ENCODE measurements at places on chromosomes 3 and 15.

GRCh38 chr3:127209840-127210653, 17.1 kb downstream of the PRR23E start:
- no peak for DNase-seq

- DNase-seq, result no peak
Measured at GRCh38 chr15:39530480-39531342, 50.2 kb upstream of the THBS1 start.

GRCh38 chr3:53806182-53807116, 39.8 kb downstream of the CHDH start:
- peak; percentile 85 for DNase-seq

DNA sequence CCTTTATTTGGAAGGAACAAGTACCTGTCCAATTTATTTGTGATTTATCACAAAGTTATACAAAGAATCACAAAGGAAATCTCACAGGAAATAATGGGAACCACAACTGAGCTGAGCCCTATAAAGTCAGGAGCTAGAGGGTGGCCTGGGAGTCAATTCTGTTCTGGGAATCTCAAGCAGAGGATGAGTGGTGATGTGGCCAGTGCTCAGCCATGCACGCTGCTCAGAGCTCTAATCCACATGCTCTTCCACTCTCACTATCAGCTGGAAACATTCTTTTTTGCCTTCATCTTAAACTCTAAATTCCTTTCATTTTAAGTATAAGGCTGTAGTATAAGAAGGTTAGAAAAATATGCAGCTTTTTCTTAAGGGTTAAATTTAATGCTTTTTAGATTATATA, 36.6 kb downstream of the UACA start:
- peak; percentile 43 for DNase-seq

GRCh38 chr3:30342318-30343060, 263.9 kb upstream of the TGFBR2 start:
- peak; percentile 96 for DNase-seq

GRCh38 chr3:105466072-105466471, 99.4 kb downstream of the ALCAM start:
- DNase-seq, result no peak

GRCh38 chr3:186890911-186891310, 39.4 kb upstream of the ST6GAL1 start:
- no peak for DNase-seq

GRCh38 chr15:59176653-59177316, 29.9 kb upstream of the LDHAL6B start:
- peak; percentile 38 for DNase-seq

GRCh38 chr15:66578286-66578875, 12.6 kb upstream of the LCTL start:
- peak; percentile 68 for DNase-seq

DNA sequence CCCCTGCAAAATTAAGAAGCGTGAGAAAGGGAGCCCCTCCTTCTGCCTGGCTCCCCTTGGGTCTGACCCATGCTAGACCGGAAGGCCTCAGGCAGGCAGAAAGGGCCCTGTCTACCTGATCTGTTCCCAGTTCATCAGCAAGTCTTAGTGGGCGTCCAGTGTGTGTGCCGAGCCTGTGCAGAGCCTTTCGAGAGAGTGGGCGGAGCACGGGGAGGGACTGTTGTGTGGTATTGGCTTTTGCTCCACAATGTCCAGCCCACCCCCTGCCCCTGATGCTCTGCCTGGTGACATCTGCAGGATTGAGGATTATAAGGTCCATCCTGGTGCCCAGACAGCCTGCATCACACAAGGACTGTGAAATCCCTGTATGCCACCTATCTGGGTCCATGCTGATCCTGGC, 82.9 kb downstream of the CHDH start:
- no peak for DNase-seq

- DNase-seq, result no peak
Measured at GRCh38 chr3:15453991-15454625, 26.7 kb downstream of the EAF1 start.

GRCh38 chr3:182198345-182198744, 486.6 kb downstream of the SOX2 start:
- no peak for DNase-seq

- no peak for DNase-seq
Measured at GRCh38 chr3:102036017-102036416, 186.7 kb downstream of the NFKBIZ start.

DNA sequence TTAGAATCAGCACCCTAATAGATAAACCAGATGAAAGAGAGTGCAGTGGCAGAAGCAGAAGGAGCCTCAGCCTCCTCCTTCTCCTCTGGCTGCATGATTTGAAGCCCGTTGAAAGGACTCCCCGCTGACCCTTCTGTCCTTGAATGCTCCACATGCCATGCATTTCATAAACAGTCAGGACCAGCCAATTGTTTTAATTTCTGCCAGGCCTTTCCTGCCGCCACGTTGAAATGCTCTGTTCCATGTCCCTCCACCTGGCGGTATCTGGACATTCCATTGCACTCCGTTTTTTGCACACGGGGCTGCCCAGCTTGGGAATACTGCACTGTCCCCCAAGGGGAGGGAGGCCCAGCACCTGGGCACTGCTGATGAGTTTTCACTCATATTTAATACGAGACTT, 35.2 kb upstream of the GLCE start:
- peak; percentile 22 for DNase-seq

GRCh38 chr3:56254835-56255234, 213.4 kb downstream of the ERC2 start:
- no peak for DNase-seq

Data from fibroblast of upper back skin (primary cell).